WTC11 (cell line): ENCODE measurements at places on chromosomes 1 and 21. TPM values are rescaled to one million over a fixed set of nuclear protein-coding genes. Genes with fewer than 3 reads are reported as not detected.
A peak's percentile ranks its signal among the peaks of the same experiment; 100 is the strongest.

- H3K4me1 ChIP-seq = peaks cover 33% of the 10 kb centered on the region
- H3K36me3 ChIP-seq = no peaks in the 10 kb centered on the region
- 0 out of 2 replicates have a peak overlapping the region, but pooled peaks have one; percentile 57 for H3K27ac ChIP-seq
- H3K27me3 ChIP-seq = peaks cover 5% of the 10 kb centered on the region
- no peak for DNase-seq
These were observed 1.2 kb downstream of the PIK3C2B start for GRCh38 chr1:204493145-204493983.

DNA sequence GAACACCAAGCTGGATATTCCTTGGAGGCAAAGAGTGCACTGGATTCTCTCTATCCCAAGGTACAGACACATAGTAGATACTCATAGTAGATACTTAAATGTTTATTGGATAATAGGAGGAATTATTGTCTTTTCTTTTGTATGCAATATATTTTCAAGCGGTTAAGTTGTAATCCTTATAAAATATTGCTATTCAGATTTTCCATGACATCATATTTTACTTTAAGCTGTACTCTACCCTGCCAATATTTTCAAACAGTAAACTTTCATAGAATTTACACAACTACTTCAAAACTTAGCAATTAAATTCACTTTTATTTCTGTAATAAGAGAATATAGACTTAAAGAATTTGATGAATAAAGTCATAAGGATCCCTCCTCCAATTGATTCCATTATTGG lies 546.5 kb upstream of the CAMK1G start:
- no peak for DNase-seq
- no peaks in the 10 kb centered on the region for H3K36me3 ChIP-seq
- no peaks in the 10 kb centered on the region for H3K27me3 ChIP-seq
- H3K4me3 ChIP-seq = no peak overlapping the region

DNA sequence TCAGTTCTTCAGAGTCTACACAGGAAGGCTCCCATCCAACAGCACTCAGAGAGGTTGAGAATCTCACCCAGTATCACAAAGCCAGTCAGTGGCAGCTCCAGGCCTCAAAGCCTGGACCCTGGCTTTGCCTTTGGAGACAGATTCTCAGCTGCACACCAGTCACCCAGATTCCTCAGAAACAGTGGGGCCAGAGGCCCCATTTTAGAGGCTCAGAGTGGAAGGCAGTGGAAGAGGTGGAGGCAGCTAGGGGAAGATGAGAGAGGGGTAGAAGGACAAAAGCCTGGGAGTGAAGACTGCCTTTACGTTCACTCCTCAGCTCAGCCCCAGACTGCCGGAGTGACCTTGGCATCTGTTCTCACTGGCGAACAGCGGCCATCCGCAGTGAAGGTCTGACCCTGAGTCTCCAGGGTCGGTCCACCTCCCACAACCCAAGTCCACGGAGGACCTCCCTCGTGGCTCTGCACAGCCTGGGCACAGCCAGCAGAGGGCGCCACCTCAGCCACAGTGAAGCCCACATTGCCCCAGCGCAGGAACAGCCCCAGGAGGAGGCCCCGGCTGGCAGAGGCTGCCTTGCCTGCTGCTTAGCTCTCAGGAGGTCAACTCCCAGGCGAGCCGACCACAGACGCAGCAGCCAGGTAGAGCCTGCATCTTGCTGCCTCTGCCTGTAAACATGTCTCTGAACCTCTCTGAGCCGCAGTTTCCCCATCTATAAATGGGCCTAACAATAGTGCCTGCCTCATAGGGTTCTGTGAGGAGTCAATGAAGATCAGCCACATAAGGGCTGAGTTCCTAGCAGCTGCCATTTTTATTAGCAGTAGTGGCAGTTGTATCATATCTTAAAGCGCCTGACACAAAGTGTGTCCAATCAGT lies 5.9 kb upstream of the FNDC5 start:
- H3K27me3 ChIP-seq = peaks cover 7% of the 10 kb centered on the region
- H3K4me3 ChIP-seq = peak overlapping the region; percentile 20; the same call in 1 of the 2 replicates
- H3K36me3 ChIP-seq = no peaks in the 10 kb centered on the region

DNA sequence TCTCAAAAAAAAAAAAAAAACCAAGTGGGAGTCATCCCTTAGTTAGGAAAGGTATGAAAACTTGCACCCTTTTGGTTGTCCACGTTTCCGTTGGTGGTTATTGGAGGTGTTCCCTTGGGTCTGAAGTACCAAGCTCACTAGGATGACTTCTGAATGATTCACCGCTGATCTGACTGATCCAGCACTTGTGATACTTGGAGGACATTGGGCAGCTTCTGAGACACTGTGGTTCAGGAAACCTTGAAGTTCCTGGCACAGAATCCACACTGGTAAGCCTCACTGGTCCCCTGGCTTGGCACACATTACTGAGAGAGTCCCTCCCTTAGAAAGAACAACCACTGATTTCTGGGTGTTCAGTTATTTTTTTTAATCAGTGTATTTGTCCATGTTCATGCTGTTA lies 91.9 kb downstream of the RYR2 start:
- no peak for DNase-seq
- no peaks in the 10 kb centered on the region for H3K4me1 ChIP-seq
- H3K27ac ChIP-seq = no peak overlapping the region

Gene TBX19
- total RNA-seq = 1.2 to 1.3 TPM (median 1.2 TPM) in 3 replicates

Gene ZBTB8A
- total RNA-seq = 7.1 to 8.2 TPM (median 7.7 TPM) in 3 replicates

Gene CD34
- 0.18 to 0.35 TPM (median 0.27 TPM) in 3 replicates for total RNA-seq

- H3K27me3 ChIP-seq = peaks cover 14% of the 10 kb centered on the region
- no peak overlapping the region for H3K27ac ChIP-seq
- no peaks in the 10 kb centered on the region for H3K4me1 ChIP-seq
- no peak for DNase-seq
These were observed 20.3 kb downstream of the AJAP1 start for GRCh38 chr1:4674676-4675075.
